Right forelimb (tissue), 1 donor: ENCODE measurements at places on chromosomes 2 and 18.

DNA sequence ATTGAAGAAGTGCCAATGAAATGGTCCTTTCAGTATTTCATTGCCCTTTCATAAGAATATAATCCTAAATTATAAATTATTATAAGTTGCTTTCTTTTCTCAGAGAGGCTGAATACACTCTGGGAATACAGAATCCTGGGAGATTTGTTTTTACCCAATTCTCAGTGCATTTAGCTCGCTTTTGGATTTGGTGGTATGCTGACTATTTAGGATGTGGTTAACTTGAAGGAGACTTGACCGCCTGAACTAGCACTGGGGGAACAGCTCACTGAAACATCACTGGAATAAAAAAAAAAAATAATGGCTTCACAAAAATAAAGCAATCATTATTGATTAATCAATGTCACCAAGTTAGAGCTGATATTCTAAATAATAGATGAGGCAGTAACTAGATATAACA, 10.2 kb downstream of the TNFAIP6 start:
- no peak for DNase-seq

- no peak for DNase-seq
Observed at GRCh38 chr2:240064898-240065297, 11.6 kb upstream of the OR6B3 start.

DNA sequence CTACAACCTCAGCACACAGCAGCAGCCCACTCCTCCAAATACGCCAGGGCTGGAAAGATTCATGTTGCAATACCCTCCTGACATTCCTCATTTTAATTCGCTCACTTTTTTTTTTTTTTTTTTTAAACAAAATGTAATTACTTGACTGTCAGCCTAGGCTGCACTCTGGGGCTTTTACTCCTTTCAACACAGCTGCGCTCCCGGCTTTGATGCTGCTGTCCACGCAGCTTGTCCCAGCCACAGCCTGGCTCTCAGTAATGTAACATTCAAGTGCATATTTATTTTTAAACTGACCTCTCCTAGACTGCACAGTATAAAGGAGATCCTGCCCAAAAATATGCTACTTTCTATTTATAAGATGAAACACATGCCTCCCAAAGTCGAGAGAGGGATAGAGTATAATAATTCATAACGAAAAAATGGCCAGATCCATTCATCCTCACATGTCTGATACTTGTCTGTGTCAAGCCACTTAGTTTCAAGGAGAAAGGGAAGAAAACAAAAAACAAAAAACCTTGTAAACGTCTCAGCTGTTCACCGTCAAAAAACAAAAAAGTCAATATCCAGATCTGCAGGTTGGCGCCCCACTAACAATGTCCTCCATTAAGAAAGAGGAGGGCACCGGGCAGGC, 949 bp downstream of the CDC42EP3 start:
- DNase-seq, result no peak

DNA sequence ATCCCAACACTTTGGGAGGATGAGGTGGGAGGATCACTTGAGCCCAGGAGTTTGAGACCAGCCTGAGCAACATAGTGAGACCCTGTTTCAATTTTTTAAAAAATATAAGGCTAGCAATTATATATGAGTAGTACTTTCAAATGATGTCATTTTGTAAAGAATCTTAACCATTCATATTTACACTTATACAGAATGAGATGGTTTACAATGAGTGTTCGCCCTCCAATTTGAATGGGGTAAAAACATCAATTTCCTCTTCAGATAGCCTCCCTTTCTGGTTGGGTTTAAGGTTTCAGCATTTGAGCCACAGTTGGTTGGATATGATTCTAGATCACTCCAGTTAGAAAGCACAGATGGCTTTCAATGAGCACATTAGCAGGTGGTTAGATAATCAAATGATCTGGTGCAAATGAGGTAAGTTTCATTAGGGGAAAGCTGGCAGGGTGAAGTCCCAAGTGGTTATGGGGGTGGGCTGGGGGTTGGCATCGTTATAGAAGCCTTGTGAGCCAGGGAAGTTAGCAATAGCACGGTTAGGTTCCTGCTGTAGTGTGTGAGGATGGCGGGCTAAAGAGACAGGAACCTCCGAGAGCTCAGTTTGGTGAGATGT, 63.9 kb downstream of the TRPM8 start:
- DNase-seq, result no peak

DNA sequence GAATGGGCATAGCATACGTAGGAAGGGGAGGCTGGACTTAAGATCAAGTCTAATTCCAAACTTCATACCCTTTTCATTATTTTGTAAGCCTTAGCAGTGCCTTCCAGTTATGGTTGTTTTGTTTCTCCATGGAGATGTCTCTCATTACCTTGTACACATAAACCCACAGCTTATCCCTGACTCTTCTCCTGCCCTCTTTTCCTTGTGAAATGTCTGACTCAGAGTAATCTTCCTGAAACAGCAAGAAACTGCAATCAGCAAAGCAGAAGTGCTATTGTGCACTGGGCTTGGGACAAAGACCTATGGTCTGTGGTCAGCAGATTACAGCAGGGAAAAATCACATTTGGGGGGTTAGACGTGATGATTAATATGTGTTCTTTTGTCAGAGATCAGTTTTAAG, 176.7 kb downstream of the IKZF2 start:
- no peak for DNase-seq

- DNase-seq, result no peak
Observed at GRCh38 chr2:85886590-85886989, 2.2 kb downstream of the ST3GAL5 start.

DNA sequence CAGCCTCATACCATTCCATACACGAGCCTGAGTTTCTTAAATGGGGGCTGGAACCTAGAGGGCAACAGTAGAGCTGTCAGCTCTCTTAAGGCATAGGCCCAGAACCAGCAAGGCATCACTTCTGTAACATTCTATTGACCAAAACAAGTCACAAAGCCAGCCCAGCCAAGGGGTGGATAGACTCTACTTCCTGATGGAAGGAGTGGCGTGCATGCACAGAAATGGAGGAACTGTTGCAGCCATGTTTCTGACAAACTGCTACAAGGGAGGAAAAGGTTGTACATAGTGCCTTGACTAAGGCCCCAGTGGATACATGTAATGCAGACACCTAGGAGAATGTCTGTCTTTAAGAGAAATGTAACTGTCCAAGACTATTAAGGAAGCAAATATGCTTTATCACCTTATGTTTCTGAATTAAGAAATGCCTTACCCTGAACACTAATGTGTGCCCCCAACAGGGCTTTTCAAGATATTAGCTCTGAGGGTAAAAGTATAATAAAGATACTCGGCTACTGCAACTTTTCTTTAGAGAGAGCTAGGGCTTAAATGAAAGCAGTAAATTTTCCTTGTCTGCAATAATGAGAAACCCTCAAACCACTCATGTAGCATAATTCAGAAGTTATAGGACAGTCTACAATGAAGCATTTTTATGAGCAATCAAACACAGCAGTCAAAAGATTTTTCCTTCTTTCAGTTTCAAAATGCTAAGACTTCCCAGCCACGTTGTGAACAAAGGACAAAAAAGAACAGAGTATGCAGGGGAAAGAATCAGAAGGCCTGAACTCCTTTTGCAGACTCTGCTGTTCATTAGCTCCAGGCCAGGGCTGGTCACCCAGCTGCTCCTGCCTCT, 35.1 kb upstream of the CDC42EP3 start:
- DNase-seq, result no peak

GRCh38 chr2:25250331-25251070, 82.1 kb upstream of the POMC start:
- DNase-seq, result no peak

DNA sequence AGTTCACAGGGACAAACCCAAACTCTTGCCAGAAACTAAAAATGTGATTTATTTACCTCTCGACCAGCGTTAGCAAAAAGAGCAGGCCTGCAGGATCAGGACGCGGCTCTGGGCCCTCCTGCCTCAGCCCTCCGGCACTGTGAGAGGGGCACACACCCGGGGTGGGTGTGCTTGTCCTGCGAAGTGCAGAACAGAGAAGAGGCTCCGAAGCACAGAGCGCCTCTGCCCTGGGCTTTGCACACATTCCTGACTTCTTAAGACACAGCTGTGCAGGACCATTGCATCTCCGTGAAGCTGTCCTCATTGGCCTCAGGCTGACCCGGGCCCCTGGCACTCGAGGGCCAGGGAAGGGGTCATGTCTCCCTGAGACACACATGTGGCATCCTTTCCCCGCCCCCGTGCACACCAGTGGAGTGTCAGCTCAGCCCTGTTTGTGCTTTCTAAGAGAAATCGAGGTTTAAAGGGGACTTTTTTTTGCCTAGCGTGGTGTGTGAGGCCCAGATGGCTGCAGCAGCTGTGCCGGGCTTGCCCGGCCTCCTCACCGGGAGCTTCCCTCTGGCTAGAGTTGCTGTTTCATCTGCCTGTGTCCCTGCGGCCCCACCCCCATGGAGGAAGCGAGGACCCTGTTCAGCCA, 9.9 kb upstream of the NFATC1 start:
- peak; percentile 38 for DNase-seq

DNA sequence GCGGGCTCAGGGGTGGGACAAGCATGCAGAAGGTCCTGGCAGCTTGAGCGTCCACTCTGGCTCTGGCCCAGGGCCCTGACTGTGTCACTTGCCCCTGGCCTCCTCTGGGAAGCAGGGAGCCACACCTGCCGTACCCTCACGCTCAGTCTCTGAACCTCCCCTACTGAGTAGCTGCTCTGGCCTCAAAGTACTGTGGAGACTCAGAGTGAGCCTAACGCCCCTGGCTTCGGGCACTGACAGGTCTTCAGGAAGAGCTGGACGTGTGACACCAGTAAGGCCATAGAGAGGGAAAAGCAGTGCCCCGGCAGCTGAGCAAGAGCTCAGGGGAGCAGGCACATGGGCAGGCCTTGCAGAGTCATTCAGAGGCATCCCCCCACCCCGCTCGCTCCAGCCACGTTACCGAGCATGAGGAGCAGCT, 73.3 kb downstream of the SFXN5 start:
- peak; percentile 10 for DNase-seq

DNA sequence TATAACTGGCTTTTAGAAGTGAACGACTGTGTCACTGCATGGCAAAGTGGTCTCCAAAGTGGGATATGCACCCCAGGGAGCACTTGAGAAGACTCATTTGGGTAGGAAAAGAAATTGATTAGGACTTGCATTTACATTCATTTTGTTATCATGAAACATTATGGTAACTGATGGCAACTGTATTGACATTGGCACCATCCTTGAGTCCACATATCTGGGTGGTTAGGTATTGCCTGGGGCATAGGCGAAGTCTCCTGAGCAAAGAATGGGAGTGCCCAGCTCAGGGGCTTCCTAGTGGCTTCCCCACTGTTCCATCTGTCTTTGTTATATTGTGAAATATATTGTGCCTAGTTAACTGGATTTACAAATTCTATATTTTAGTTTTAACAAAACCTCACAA, 29.2 kb downstream of the SPATS2L start:
- DNase-seq, result no peak

GRCh38 chr2:233075966-233076339, 15.8 kb downstream of the INPP5D start:
- no peak for DNase-seq

GRCh38 chr18:76855594-76855993, 33.2 kb downstream of the ZNF236 start:
- DNase-seq, result no peak

- no peak for DNase-seq
Observed at GRCh38 chr2:14905571-14905970, 273.1 kb downstream of the LRATD1 start.

DNA sequence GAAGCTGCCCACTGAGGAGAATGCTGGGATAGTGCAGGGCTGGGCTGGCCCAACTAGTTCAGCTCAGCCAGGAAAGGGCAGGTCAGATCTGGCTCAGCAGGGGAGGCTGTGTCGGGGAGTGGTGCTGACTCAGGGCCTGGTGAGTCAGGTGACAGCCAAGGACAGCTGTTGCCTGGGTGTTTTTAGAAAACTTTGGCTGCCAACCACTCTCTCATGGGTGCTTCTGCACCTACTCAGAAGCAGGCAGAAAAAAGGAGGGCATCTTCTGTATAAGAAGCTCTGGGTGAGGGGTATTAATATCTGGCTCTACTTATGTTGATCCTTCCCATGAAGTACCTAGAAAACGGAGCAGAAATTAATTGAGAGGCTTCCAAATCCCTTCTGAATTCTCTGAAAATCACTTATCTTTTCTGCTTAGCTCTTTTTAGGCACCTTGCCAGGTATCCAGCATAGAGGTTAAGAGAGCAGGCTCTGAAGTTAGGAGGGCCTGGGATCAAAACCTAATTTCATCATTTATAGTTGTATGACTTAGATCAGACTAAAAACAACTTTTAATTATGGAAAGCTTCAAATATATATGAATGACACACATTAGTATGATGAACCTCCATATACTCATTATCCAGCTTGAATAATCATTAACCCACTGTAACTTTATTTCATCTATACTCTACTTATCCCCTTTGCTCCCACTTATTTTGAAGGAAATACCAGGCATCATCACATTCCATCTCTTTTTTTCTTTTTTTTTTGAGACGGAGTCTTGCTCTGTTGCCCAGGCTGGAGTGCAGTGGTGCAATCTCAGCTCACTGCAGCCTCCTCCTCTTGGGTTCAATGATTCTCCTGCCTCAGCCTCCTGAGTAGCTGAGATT, 15.5 kb upstream of the RAB10 start:
- DNase-seq, result no peak

DNA sequence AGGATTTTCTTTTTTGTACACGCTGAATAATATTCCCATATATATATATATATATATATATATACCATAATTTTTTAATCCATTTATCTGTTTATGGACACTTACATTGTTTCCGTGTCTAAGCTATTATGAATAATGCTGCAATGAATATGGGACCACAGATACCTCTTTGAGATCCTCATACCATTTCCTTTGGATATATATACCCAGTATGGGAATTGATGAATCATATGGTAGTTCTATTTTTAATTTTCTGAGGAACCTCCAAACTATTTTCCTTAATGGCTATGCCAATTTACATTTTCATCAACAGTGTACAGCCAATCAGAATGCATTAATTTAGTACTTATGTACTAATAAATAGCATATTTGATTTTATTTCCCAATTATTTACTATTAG, 53.1 kb downstream of the MERTK start:
- DNase-seq, result no peak

- DNase-seq, result no peak
Observed at GRCh38 chr2:191463790-191464189, 214.1 kb upstream of the NABP1 start.

DNA sequence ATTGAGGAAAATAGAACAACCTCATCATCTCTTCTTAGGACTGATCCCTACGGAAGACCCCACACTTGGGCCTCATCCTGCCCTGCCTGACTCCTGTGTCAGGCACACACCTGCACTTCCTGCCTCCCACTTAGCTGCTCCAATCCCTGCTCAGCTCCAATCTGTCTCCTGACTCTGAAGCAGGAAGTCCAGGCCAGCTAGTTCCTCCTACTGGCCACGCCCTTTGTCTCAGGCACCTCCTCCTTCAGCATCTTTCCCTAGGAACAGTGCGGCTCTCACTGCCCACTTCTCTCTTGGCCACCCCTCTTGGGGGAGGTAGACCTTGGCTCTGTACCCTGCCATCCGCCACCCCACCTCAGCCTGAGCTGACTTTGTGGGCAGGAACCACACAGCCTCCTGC, 135.8 kb downstream of the CELF4 start:
- no peak for DNase-seq

- DNase-seq, result no peak
Observed at GRCh38 chr18:42536442-42536841, 579.0 kb downstream of the RIT2 start.
